CD14-positive monocyte (primary cell): ENCODE measurements at places on chromosomes 3 and 15. TPM values are rescaled to one million over a fixed set of nuclear protein-coding genes. Genes with fewer than 3 reads are reported as not detected.

GRCh38 chr3:117647435-117647834 lies 937.9 kb downstream of the TUSC7 start:
- DNase-seq = no peak

DNA sequence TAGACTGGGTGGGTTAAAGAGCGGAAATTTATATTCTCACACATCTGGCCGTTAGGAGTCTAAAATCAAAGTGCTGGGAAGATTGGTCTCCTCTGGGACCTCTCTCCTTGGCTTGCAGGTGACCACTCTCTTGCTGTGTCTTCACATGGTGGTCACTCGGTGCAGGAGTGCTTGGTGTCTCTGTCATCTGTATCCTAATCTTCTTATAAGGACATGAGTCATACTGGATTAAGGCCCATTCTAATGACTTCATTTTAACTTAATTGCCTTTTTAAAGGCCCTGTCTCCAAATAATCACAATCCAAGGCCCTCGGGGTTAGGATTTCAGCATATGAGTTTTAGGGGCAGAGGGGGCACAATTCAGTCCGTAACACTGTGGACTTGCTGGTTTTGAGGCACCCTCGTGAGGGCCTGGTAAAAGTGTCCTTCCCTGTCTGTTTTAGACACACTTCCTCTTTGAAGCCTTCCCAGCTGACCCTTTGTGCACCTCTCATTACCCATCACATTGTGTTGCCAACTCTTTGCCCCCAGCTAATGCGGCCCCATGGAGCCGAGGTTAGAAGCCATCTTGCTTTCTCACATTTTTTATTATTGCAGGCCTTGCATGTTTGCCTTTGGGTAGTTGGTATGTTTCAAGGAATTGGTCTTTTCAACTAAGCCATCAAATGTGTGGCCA lies 3.2 kb downstream of the XYLB start:
- no peak for DNase-seq

DNA sequence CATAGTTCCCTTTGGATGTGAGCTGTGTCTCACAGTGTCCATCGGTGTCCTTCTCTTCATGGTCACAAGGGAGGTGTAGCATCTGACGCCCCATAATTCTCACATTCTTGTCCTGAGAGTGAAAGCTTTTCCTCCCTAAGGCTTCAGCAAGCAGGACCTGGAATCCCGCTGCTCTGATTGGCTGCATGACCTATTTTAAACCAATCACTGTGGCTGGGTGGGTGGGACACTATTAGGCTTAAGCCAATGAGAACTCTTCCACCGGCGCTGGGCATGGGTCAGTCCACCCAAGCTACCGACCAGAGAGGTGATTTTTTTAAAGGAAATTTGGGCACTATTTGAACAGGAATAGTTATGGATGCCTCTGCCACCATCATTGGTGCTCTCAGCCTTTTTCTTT lies 385.9 kb downstream of the MFSD1 start:
- no peak for DNase-seq

RHCG gene
- polyA plus RNA-seq = not detected

DNA sequence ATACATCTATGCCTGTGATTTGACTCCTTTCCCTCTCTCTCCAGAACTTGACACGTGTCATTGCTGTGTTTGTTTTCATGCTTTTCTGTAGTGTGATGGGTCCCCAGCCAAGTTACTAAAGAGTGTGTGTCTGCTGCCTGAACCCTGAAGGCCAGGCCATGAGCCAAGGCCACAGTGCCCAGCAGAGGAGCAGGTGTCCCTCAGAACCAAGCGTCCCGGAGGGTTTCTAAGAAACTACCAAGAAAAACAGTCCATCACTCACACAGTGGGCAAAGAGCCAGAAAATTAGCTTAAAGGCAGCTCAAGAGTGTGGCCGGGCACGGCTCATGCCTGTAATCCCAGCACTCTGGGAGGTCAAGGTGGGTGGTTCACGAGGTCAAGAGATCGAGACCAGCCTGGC lies 35.2 kb downstream of the FBXO45 start:
- no peak for DNase-seq

- no peak for DNase-seq
These were observed 1.3 kb upstream of the OXSR1 start for GRCh38 chr3:38163841-38164642.

GOLGA8N gene
- 3.2 and 8.3 TPM in 2 replicates for polyA plus RNA-seq

DNA sequence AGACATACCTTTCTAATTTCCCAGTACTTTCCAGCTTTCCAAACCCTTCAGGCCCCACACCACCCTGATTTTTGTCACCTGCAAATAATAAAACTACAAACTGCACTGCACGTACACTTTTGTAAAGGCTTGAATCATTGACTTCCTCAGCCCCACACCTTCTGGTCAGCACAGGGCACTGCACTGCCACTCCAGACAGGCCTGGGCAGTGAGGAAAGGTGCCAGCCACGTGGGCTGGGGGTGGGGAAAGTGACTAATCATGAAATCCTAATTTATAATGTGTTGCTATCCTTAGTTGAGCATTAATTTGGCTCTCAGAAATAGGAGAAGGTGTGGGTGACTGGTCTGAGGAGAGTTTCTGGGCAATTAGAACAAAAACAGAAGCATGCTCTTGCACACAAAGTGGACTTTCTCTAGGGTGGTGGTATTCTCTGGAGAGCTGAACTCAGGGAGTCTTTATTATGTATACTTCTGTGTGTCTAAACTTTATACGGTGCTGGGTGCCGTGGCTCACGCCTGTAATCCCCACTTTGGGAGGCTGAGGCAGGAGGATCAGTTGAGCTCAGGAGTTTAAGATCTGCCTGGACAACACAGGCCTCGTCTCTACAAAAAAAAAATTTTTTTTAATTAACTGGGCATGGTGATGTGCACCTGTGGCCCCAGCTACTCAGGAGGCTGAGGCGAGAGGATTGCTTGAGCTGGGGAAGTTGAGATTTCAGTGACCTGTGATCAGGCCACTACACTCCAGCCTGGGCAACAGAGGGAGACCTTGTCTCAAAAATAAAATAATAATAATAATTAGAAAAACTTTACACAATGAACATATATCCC lies 58.2 kb upstream of the FLNB start:
- peak; percentile 57 for DNase-seq

- no peak for DNase-seq
These were observed 96.6 kb upstream of the LIMD1 start for GRCh38 chr3:45497963-45498362.

- no peak for DNase-seq
These were observed 193.1 kb downstream of the XXYLT1 start for GRCh38 chr3:195077611-195078540.

TRPM1 gene
- polyA plus RNA-seq = not detected

DNA sequence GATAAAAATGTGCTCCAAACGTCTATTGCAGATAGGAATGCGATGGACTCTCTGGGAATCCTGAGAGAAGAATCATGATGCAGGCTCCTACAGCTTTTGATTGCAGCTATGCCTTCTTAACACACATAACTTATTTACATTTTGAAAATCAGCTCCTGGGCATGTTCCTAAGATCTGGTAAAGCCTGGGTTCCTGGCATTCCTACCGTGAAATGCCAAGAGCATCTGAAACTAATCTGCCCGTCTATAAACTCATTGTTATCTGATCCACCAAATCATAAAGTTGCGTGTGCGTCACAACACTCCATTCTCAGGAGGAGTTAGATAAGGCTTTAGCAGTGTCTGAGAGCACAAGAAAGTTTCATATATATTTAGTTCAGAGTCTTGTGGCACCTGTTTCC lies 79.0 kb upstream of the VGLL3 start:
- DNase-seq = no peak

NANOGP8 gene
- not detected for polyA plus RNA-seq

GRCh38 chr3:138114988-138115971 lies at the start of gene DZIP1L:
TSS of gene DZIP1L (minus strand) at chr3:138115608. CDS start at chr3:138103971, 11,637 bp downstream.
- peak; percentile 50 for DNase-seq

DNA sequence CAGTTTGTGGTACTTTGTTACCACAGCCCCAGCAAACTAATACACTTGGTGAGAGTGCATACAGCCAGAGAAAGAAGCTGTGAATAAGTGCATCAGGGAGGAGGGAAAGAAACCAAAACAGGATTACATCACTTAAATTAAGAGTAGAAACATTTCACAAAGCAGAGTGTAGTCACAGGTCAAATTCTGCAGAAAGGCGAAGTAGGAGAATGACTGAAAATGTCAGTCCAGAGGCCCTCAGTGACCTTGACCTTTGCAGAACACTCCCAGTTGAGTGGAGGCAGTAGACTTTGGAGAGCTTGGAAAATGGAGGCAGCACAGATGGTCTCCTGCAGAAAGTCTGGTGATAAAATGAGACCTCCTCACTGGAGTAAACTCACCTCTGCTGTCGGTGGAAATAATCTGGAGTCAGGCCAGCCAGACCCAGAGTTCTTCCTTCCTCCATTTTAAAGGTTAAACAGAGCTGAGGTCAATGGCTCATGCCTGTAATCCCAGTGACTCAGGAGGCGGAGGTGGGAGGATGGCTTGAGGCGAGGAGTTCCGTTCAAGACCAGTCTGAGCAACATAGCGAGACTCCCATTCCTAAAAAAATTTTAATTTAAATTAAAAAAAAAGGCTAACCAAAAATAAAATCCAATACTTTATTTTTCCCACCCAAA lies 5.0 kb downstream of the CD86 start:
- peak; percentile 45 for DNase-seq

GP9 gene
- polyA plus RNA-seq = 0.18 TPM in 1 of 2 replicates, not detected in the other

PSTPIP1 gene
- 85.9 TPM for polyA plus RNA-seq

GRCh38 chr3:42149532-42149931 lies 58.4 kb downstream of the TRAK1 start:
- no peak for DNase-seq

NRG4 gene
- polyA plus RNA-seq = 0.44 TPM

DNA sequence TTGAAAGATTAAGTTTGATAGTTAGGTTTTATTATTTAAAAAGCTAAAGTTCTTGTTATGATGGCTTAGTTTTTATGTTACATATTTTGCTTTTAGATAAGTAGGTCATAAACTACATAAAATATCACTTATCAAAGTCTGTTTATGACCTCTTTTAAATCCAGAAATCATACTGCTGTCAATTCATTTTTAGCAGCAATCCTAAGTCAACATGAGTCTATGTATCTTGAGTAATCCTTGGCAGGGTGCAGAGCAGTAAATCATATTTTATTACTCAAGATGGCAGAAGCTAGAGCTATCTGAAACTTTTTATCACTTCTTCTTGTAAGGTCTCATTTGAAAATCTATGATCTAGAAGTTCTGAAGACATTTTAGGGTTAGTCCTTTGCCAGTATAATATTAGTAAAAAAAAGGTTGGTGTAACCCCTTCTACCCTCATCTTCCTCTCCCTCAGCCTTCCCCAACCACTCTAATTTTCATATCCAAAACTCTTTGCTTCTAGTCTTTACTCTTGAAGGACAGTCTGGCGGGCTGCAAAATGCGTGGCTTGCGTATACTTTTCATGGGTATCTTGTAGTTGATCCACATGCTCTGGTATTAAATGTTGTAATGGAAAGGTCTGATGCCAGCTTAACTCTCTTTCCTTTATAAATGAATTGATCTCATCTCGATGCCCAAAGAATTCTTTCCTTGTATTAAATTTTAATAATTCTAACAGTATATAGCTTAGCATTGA lies 134.0 kb upstream of the THRB start:
- DNase-seq = no peak

WDR93 gene
- polyA plus RNA-seq = not detected in 2 replicates

PLSCR4 gene
- polyA plus RNA-seq = not detected

ZBBX gene
- not detected for polyA plus RNA-seq

DNA sequence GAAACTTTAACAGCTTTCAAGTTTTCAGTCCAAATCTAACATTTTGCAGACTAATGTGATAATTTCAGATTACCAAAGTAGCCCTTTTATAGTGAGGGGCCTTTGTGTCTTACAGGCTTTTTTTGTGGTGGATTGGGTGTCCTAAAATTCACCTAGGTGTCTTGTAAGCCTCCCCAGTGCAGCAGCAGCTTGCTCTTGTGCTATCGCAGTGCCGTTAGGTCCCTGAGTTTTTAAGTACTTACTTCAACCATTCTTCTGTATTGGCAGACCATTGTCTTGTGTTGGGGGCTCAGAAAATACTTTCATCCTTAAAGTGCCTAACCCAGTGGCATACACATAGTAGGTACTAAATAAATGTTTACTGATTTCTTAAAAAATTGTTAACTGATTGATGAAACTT lies 2.1 kb downstream of the PDE8A start:
- no peak for DNase-seq

DNA sequence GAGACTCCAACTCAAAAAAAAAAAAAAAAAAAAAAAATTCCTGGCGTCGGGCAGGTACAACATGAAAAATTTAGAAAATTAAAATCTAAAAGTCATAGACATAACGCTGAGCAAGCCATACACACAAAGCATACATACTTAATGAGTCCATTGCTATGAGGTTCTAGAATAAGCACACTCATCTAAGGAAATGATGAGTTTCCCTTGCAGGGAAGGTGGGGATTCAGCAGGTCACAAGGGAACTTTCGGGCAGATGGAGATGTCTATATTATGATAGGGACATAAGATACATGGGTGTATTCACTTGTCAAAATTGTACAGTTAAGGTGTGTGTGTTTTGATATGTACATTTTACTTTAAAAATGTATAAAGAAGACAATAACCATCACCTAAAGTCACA lies 120.2 kb upstream of the LIPC start:
- DNase-seq = no peak

GRCh38 chr3:158486200-158486599 lies 84.8 kb upstream of the MLF1 start:
- no peak for DNase-seq

- no peak for DNase-seq
These were observed 110.0 kb downstream of the ARNT2 start for GRCh38 chr15:80514071-80514780.

DNA sequence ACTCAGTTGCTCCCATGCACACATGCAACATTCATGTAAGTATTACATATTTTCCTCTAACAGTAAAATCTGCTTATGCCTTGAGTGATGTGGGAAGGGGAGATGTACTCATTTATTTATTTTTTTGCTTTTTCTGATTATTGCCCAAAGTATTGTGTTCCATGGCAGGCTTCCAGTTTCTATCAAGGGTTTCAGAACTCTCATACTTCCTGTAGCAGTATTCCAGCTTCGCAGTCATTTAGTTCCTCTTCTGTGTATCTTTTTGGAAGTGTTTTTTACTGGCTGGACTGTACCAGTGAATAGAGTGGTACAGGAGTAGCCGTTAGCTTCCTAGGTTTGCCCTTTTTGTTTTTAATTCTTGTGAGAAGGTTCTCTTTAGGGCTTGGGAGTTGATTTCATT lies 26.9 kb downstream of the RAB11A start:
- DNase-seq = no peak

- DNase-seq = peak; percentile 57
These were observed 933 bp upstream of the APEH start for GRCh38 chr3:49673121-49673714.

- no peak for DNase-seq
These were observed 321.5 kb upstream of the ICE2 start for GRCh38 chr15:60800299-60801072.

DNA sequence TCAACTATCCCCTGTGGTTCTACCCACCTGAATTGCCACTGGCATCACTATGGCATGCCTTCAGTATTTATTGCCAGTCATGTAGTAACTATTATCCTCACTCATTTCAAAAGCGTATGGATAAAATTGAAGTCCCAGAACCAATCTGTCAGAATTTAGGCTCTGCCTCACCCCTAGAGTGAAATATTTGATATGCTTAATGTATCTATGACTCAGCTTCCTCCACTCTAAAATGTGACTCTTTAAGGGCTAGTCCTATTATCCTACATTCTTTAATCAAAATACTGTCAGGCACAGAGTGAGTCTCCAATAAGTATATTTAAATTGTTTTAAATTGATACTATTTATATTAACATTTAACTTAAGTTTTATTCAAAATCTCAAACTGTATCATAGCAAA lies 27.6 kb downstream of the ARPP21 start:
- DNase-seq = no peak
